ENCODE measurements at places on chromosomes 11 and 22.

GRCh38 chr11:47188259-47188658, 2.0 kb upstream of the PACSIN3 start:
- DNase-seq, result no peak

GRCh38 chr11:58772329-58773285, 40.9 kb upstream of the GLYAT start:
- no peak for DNase-seq

GRCh38 chr11:10561947-10562346, 6.5 kb downstream of the LYVE1 start:
- no peak for DNase-seq

DNA sequence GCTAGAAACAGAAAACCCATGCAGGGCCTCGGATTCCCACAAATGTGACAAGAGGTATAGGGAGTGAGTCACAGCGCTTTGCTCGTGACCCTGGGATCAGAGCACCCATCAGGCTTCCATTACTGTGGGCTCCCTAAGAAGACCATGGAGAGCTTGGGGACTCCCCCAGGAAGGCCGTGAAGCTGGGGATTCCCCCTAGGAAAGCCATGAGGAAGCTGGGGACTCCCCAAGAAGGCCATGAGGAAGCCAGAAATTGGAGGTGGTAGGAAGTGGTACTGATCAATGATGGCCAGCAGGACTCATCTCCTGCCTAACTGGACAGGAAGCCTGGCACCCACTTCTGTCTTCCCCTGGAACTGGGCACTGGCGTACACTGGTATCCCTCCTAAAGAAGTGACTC, 10.1 kb upstream of the DCPS start:
- DNase-seq, result no peak

DNA sequence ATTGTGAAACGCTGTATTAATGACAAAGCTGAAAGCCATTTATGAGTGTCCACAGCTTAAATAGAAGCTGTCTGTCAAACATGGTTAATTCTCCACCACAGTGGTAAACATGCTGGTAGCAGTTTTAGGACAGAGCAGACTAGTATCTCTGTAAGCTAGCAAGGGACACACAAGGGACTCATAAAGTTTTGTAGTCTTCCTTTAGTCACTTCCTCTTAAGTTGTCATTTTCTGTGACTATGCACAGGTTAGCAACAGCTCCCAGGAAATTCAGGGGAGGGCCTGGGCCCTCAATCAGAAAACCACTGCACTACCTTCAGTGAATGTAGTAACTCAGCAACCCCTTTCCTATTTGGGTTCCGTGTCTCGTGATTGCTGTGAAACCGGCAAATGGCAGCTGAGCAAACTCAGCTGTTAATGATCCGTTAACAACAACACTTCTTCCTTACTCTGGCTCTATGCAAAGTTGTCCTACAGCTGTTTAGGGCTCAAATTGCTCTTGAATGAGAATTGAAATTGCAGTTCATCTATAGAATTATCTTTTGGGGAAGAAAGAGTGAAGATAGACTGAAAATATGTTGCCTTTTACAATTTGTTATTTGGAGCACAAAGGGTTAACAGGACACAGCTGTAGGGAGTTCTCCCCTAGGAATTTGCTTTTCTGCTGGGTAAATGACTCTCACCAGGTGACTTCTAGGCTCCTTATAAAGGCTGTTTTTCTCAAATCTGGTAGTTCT, at the start of gene MMP26:
MMP26 (plus strand) TSS at position 731 of the 736 bp plus-strand sequence.
- DNase-seq, result no peak

DNA sequence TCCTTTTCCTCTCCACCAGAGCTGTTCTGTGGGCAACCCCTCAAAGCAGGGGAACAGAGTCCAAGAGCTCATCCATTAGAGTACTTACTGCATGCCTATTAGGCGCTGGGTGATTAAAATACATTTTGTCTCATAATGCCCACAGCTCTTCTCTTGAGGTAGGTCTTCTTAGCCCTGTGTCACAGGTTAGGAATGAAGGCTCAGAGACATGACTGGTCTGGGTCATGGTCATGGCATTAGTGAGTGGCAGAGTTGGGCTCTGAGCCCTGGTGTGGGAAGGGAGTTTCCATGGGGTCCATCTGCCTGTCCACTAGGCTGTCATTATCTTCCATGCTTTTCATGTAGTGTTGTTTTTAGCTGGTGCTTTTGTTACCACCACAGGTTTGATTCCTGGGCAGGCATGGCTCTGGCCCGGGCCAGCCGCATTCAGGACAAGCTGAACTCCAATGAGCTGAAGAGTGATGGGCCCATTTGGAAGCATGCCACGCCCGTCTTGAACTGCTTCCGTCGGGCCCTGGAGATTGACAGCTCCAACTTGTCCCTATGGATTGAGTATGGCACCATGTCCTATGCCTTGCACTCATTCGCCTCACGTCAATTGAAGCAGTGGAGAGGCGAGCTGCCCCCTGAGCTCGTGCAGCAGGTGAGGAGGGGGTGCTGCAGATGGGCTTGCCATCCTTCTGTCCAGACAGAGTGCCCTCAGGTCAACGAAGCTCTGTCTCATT, 76.1 kb downstream of the CABIN1 start:
- no peak for DNase-seq

DNA sequence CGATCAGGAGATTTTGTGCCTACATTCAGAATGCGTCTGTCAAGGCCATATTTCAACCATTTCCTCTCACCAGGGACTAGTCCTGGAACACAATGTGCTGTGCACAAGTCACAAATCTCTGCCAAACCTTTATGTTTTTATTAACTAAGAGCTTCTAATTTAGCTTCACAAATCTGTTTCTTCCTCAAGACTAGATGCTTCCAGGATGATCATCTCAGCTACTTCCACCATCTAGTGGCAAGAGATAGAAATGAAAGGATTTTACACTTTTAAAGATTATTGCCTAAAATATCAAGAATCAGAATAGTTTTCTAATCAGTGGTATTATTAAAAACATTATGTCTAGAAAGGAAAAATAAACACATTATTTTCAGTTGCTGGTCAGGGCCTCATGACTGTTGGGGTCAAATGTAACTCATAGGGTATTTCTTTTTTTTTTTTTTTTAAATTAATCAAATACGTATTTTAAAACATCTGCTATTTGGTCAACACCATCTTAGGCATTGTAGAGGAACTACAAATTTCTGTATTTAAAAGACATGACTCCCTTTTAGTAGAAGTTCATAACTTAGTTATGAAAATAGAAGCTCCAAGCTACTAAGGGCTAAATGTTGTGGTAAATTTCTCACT, 1102.6 kb downstream of the DLG2 start:
- no peak for DNase-seq

GRCh38 chr11:101185985-101186384, 56.4 kb upstream of the PGR start:
- no peak for DNase-seq

Data from dermis blood vessel endothelial cell (primary cell).